ENCODE measurements at places on chromosomes 1 and 21.

GRCh38 chr1:25917996-25918395 is 11.8 kb upstream of the STMN1 start:
- DNase-seq = no peak

DNA sequence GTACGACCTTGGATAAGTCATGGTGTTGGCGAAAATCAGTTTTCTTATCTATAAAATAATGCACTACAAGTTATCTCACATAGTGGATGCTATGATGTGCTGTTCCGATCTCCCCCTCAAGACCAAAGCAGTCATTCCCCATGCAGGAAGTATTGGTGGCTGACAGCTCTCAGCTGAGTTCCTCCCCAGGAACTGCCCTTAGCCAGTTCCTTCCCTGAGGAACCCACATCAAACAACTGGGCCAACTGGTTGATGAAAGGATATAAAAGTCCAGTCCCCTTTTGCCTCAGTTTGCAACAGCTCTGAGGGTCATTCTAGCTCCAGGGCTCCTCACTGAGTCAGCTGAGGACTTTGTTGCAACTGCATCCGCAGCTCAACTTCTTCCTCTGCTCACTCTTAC is 16.1 kb upstream of the SLAMF1 start:
- no peak for DNase-seq

DNA sequence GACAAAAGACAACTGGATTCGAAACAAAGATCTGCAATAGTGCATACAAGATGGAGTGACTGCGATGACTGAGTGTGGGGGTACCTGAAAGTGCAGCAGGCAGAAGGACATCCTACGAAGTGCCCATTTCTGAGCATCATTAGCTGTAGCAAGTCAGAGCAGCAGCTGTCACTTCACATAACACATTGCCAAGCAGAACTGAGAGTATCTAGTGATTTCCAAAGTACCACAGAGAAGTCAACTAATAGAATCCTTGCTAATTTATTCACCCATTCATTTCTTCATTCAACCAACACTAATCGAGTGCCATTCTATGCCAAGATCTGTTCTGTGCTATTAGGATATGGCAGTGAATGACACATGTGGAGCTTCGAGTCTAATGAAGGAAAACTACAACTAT is 31.6 kb upstream of the CAMSAP2 start:
- no peak for DNase-seq

DNA sequence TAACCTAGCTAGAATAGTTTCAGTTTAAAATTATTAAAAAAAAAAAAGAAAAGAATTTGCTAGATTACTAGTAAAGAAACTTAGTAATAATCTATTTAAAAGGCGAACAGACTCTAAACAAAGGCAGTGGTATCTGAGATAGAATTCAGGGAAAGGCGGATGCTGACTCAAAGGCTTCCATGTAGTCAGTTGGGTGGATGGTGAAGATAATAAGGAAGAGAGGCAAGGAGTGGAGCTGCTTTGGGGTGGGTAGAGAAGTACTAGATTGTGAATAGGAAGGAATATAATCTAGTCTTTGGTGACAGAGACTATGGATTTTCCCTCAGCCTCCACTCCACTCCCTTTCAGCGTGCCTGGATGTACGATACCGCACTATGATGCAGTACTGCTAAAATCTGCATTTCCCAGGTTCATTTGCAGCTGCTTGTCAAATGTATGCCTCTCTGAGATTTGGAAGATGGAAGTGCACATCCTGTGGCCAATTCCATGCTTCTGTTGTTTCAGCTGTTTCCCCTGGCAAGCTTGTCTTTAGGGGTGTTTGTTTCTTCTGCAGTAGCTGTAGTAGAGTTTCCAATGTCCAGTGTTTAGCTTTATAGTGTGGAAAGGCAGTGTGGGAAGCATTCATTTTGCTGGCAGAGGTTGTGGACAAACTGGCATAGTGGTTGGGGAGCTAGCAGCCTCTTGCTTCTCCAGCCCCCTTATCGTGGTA is 184.6 kb upstream of the NRIP1 start:
- DNase-seq = no peak

DNA sequence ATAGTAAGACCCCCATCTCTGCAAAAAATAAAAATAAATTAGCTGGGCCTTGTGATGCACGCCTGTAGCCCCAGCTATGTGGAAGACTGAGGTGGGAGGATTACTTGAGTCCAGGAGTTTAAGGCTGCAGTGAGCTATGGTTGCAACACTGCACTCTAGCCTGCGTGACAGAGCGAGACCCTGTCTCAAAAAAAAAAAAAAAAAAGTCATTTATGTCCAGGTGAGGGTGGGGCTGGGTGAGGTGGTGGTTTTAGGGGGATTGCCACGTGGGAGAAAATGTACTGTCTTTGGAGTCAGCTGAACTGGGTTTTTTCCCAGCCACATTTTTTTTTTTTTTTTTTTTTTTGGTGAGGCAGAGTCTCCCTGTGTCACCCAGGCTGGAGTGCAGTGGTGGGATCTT is 6.7 kb downstream of the PIK3CD start:
- no peak for DNase-seq

- no peak for DNase-seq
These were observed 238.4 kb downstream of the NPHP4 start for GRCh38 chr1:5753549-5754421.

DNA sequence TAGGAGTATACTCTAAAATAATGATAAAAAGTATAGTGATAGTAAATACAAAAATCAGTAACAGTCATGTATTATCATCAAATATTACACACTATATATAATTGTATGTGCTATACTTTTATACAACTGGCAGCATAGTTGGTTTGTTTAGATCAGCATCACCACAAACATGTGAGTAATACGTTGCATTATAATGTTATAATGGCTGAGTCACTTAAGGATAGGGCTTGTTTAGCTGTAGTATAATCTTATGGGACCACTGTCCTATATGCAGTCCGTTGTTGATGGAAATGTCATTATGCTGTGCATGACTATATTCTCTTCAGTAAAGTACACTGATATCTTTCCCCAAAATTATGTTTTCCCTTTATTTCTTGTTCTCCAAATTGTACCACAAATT is 92.8 kb downstream of the LYPLAL1 start:
- DNase-seq = no peak

GRCh38 chr1:185038813-185039376 is 6.5 kb upstream of the RNF2 start:
- no peak for DNase-seq

- no peak for DNase-seq
These were observed 178.8 kb downstream of the HHIPL2 start for GRCh38 chr1:222369148-222369547.

DNA sequence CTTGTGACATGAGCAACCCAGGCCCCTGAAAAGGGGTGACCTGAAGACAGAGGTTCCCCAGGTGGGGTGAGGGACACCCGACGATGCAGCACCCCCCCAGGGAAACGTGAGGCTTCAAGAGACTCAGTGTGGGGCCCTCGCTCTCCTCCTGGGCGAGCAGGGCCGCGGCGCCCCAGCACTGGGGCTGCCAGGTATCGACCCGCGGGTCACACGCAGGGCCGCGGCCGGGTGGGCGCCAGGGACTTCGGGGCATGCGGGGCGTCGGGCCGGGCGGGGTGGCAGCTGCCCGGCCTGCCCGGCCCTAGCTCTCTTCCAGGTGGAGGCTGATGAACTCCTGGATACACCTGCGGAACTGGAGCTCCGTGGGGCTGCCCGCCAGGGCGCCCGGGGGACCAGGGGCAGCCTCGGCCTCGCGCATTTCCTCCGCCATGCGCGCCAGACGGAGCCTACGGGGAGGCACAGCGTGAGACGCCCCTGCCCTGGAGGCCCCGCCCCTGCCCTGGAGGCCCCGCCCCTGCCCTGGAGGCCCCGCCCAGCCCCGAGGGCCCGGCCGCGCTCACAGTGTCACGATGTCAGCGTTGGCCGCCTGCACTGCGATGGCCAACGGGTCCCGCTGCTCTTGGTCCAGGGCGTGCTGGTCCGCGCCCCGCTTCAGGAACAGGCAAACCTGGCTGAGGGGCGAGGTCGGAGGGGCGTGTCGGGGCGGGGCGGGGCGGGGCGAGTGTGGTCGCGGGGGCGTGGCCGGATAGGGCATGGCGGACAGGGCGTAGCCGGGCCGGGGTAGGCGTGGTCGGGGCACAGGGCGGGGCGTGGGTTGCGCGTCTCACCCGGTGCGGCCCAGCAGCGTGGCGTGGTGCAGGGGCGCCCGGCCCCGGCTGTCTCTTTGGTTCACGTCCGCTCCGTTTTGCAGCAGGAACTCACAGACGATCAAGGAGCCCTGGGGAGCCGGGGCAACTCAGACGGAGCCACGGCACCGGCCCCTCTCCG is 13.3 kb downstream of the SCNN1D start:
- no peak for DNase-seq

DNA sequence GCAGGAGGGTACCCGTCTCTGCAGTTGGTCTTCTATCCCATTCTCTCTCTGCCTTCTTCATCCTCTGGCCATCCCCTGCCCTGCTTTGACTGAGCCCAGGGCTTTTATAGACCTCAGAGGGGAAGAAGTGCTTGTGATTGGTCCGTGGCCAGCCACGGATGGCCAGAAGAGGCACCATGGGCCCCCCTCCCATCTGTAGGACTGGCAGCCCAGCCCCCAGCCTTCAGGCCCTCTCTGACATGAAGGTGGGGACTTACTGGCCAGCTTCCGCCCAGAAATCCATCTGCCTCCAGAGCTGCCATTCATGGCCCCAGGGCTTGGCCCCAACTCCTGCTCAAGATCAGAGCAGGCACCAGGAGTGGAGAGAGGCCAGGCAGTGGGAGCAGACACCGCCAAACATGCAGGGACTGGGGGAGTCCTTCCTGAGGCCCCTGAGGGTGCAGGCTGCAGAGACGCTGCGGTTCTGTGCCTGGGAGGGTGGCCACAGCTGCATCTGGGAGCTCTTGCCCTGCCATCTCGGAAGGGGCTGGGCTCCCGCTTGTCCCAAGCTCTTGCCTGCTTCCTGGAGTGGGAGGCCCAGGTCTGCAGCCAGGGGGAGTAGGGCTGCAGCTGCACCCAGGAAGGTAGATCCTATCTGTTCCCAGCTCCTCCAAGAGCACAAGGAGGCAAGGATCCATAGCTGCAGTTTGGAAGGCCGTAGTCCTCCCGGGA is 698.6 kb upstream of the B3GALT2 start:
- no peak for DNase-seq

- no peak for DNase-seq
These were observed 29.4 kb upstream of the TSPEAR start for GRCh38 chr21:44740742-44741141.

DNA sequence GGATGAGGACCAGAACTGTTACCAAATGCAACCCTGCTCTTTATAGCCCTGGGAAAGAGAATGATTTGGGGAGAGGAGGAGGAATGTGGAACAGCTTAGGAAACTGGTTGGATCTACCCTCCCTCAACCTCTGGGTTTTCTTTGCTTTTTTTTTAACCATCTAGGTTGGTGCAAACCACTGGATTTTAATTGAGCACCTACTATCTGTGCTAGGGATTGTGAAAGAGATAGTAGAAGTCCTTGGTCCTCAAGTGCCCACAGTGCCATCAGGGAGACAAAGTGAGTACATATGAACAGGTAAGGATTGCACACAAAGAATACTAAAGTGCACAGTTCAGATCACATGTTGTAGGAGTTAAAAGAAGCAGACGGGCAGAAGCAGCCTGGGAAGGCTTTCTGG is 4.7 kb downstream of the TAGLN2 start:
- no peak for DNase-seq

- DNase-seq = no peak
These were observed 38.4 kb downstream of the SPEN start for GRCh38 chr1:15885701-15886610.

- DNase-seq = no peak
These were observed 4.4 kb downstream of the DVL1 start for GRCh38 chr1:1344655-1345361.

- DNase-seq = peak; percentile 68
These were observed 27.5 kb downstream of the TRIM45 start for GRCh38 chr1:117093870-117094621.

GRCh38 chr1:54453509-54453908 is 47.3 kb upstream of the SSBP3 start:
- no peak for DNase-seq

DNA sequence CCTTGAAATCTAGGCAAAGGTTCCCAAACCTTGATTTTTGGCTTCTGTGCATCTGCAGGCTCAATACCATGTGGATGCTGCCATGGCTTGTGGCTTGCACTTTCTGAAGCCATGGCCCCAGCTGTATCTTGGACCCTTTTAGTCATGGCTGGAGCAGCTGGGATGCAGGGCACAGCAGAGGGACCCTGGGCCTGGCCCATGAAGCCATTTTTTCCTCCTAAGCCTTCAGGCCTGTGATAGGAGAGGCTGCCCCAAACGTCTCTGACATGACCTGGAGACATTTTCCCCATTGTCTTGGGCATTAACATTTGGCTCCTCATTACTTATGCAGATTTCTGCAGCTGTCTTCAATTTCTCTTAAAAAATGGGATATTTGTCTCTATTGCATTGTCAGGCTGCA is 97.4 kb downstream of the NPHS2 start:
- no peak for DNase-seq

GRCh38 chr1:117657031-117657430 is 51.2 kb downstream of the TENT5C start:
- no peak for DNase-seq

DNA sequence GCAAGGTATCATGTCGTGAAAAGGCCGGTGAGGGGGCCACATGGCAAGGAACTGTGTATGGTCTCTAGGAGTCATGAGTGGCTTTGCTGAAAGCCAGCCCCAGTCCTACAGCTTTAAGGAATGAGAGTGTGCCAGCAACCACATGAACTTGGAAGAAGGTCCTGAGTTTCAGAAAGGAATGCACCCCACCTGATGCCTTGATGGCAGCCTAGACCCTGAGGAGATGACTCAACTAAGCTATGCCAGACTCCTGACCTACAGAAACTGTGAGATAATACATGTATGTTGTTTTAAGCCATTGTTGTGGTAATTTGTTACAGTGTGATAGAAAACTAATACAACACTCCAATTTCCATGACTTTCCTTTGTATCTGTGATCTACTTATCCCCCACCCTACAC is 33.5 kb upstream of the AKT3 start:
- no peak for DNase-seq

GRCh38 chr1:182603646-182604174 is 479 bp downstream of the RGS16 start:
- peak; percentile 49 for DNase-seq

- DNase-seq = no peak
These were observed 37.1 kb upstream of the EXO1 start for GRCh38 chr1:241810769-241811405.

DNA sequence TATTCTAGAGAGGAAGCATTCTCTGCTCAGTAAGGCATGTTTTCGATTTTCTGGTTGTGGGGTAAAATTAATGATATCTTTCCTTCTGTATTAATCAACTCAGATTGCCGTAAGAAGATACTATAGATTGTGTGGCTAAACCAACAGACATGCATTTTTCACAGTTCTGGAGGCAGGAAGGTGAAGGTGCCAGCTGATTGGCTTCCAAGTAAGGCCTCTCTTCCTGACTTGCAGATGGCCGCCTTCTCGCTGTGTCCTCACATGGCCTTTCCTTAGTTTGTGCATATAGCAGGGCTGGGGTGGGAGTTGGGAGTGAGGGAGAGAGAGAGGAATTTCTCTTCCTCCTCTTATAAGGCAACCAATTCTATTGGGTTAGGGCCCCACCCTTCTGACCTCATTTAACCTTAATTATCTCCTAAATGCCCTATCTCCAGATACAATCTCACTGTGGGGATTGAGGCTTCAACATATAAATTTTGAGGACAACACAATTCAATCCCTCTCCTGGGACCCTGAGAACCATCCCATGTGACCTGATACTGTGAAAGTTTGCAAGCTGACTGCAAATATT is 52.3 kb upstream of the MRPS6 start:
- DNase-seq = no peak

GRCh38 chr1:170617591-170618330 is 46.2 kb upstream of the PRRX1 start:
- no peak for DNase-seq
